Kidney epithelial cell (primary cell): ENCODE measurements at places on chromosomes 2 and 18.

- DNase-seq, result no peak
Observed at GRCh38 chr18:45920367-45920766, 46.8 kb downstream of the EPG5 start.

- DNase-seq, result no peak
Observed at GRCh38 chr2:148922776-148923475, 47.9 kb downstream of the KIF5C start.

- DNase-seq, result no peak
Observed at GRCh38 chr2:3293221-3293620, 84.4 kb downstream of the EIPR1 start.

DNA sequence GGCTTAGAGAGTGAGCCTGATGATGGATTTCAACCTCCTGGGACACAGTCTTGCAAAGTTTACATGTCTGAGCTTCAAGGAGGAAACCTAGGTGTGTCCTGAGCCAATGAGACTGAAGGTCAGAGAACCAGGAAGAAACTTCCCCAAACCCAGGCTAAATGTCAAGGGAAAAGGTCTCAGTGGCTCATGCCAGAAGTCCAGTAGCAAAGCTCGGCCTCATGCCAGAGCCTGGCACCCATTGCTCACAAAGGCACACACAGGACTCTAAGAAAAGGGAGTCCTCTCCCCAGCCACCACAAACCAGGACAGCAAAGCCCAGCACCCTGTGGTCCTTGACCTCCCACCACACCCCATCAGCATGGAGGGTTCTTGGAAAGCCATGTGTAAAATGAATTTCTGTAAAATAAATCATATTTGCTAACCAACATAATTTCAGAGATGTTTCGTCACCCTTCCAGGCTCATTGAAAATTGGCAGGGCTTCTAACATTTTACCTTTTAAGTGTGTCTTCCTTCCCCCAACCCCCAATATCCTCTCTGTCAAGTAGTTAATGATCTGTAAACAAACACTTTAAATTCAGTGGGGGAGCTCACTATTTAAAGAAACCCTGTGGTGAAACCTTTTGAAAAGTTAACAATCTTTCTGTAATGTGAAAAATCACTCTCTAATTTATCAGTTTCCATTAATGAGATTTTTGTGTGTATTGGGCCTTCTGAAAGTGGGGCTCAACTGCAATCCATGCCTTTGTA, 77.1 kb downstream of the BCL11A start:
- DNase-seq, result no peak

GRCh38 chr2:201319511-201319910, 37.6 kb downstream of the FLACC1 start:
- no peak for DNase-seq

GRCh38 chr2:138026111-138027020, 62.1 kb downstream of the HNMT start:
- no peak for DNase-seq

DNA sequence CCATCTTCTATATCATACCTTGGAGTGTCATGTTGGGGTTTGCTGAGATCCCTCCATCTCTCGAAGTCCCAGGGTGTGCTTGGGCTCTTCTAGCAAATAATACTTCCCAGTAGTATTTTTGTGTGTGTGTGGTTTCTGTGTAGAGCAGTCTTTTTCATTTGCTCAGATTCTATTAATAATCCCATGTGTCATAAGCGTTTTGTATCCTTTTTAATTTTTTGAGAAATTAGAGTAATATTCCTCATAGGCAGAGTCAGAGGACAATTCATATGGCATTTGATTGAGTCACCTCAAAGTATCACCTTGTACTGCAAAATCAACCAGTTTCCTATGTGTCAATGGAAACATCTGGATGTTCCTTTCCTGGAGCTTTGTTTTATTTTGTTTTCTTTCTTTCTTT, 37.4 kb upstream of the PPP1R1C start:
- DNase-seq, result no peak

GRCh38 chr2:225379856-225380255, 19.7 kb upstream of the NYAP2 start:
- no peak for DNase-seq

- no peak for DNase-seq
Observed at GRCh38 chr2:214560618-214561190, 149.8 kb downstream of the VWC2L start.

DNA sequence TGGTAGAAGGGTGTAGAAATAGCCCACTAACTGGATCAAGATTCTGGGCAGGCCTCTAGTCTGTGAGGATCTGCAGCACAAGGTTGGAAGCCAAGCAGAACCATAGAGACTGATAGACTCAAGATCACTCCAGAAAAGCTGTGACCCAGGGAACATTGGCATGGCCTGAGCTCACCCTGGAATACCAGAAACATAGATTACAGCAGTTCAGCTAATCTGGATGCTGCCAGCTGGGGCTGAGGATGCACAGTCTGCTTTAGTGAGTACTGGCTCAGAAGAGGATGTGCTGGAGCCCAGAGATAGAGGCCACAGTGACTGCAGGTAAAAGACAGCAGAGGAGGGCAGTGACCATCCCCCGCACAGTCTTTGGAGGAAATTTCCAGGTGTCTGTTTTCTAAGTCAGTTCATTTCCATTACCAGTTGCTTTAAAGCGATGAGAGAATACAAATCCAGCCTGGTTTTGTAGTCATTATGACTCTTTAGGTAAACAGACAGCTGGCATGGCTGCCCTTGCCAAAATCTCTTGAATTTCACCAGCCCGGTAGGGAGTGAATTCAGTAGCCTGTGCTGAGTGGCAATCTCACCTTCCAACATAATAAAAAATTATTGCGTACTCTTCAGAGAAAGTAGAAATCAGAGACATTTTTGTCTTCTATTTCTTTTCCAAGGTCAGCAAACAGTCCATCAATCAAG, 119.2 kb downstream of the ANTXR1 start:
- no peak for DNase-seq

GRCh38 chr2:232779934-232780333, 3.6 kb upstream of the KCNJ13 start:
- DNase-seq, result no peak

- no peak for DNase-seq
Observed at GRCh38 chr2:218998414-218999002, 5.3 kb upstream of the CRYBA2 start.

GRCh38 chr2:237570776-237571335, 4.5 kb downstream of the PRLH start:
- DNase-seq, result no peak

DNA sequence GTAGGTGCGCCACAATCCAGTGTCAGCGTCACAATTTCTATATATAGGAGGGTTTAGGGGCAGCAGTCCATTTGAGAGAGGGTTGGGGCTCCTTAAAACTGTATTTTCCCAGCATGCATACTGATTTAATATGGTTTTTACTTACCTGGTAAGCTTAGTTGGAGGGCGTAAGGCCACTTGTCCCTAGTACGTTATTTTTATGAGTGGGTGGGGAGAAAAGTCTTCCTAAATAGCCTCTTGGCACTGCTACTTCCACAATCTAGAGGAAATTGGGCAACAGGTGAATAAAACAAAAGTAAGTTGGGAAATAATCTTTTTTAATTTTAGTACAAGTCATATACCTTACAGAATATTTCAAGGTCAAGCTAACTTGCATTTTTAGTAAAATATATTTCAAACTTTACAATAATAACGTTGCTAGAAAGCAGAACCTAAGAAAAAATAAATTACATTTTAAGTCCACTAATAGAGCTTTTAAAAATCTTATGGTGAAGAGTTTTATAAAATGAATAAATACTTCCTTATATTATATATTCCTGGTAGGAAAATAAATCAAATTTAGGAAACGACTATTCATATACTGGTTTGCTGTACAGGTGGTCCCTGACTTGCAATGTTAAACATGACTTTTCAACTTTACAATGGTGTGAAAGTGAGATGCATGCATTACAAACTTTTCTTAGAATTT, 20.9 kb downstream of the DHRS9 start:
- DNase-seq, result no peak

GRCh38 chr18:4125224-4125623, 329.9 kb downstream of the DLGAP1 start:
- DNase-seq, result no peak

- no peak for DNase-seq
Observed at GRCh38 chr2:107334306-107334705, 448.3 kb upstream of the ST6GAL2 start.

DNA sequence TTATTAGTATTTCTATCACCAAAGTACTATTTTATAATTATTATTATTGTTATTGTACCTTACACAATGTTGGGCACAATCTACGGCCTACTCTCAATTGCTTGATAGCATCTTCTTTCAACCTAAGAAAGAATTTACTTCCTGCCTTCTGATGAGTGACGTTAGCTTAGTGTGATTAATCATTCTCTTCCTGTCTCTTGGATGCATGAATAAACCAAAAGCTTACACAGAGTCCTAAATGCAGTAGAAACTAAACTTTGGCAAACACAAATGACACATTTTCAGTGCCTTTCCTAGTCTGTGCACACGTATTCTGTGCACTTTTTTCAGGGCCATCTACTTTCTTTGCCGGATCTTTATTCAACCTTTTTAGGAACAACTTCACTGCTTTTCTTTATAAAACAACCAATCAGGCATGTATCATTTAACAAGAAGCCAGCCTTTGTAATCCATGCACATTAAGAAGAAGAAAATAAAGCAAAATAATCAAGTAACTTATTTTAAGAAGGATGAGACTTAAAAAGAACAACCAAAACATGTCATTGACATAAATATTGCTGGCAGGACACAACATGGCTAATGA, 19.1 kb downstream of the TRAK2 start:
- DNase-seq, result peak; percentile 50
